ENCODE measurements at places on chromosomes 1 and 21.
A peak's percentile ranks its signal among the peaks of the same experiment; 100 is the strongest.

DNA sequence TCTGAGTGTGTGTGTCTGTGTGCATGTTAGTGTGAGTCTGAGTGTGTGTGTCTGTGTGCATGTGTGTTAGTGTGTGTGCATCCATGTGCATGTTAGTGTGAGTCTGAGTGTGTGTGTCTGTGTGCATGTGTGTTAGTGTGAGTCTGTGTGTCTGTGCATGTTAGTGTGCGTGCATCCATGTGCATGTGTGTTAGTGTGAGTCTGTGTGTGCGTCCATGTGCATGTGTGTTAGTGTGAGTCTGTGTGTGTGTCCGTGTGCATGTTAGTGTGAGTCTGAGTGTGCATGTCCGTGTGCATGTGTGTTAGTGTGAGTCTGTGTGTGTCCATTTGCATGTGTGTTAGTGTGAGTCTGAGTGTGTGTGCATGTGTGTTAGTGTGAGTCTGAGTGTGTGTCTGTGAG, 76.6 kb upstream of the ACTRT2 start:
- DNase-seq: no peak

GRCh38 chr21:39082656-39083376, 100.4 kb downstream of the PSMG1 start:
- DNase-seq: no peak

GRCh38 chr1:111801071-111801850, 45.6 kb downstream of the DDX20 start:
- DNase-seq: no peak

- DNase-seq: no peak
Measured at GRCh38 chr1:95957748-95958147, 723.7 kb downstream of the RWDD3 start.

DNA sequence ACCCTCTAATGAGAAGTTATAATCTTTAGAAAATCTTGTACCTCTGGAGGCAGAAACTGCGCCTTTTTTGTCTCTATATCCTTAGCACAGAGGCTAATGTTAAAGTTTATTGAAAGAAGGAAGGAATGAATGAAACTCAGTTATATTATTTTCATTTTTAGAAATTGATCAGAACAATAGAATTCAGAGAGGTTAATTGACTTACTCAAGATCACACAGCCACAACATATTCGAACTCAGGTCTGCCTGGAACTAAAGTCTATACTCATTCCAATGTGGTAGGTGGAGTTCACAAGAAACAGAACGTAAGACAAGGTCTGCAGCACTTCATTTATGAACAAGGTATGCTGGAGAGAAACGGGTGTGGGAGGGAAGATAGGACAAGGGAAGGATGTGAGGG, 23.0 kb upstream of the ITPKB start:
- no peak for DNase-seq

- no peak for DNase-seq
Measured at GRCh38 chr1:167443757-167444156, 74.6 kb downstream of the CD247 start.

GRCh38 chr21:40146216-40146837, 279.1 kb downstream of the PCP4 start:
- DNase-seq: no peak

GRCh38 chr1:234498448-234499118, 19.6 kb upstream of the TARBP1 start:
- DNase-seq: no peak

- DNase-seq: no peak
Measured at GRCh38 chr1:117537291-117537920, 68.4 kb upstream of the TENT5C start.

- DNase-seq: no peak
Measured at GRCh38 chr1:53662951-53663350, 76.0 kb downstream of the GLIS1 start.

GRCh38 chr21:38834725-38835124, 29.0 kb downstream of the ETS2 start:
- DNase-seq: no peak

DNA sequence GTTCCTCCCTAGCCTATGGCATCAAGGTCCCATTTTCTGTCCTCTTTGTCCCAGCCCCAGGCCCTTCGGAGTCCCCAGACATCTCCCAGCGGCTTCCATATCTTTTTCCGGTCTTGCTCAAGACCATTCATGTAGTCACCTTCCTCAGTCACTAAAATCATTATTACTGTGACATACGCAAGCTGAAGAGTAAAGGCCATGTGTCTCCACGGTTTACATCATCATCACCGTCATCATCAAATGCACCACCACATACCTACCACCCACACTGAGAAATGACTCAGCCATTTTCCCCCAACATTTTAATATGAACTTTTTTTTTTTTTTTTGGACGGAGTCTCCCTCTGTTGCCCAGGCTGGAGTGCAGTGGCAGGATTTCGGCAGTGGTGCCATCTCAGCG, 43.4 kb downstream of the FHAD1 start:
- DNase-seq: no peak

DNA sequence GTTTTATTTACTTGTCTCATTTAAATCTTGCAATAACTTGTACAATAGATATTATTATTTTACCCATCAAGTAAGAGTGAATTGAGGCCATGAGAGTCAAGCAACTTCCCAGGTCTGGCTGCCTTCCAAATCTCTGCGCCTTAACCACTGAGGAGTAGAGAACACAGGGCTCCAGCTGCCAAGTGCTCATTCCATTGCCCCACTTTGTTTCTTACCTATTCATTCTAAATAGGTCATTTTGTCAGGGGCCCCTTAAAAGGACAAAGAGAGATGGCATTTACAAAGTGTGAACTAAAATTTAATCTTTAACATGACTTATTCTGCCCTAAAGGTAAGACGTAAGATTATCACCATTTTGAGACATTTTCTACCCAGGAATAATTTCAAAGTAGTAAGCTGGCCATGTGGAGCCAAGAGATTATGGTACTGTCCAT, 3.5 kb downstream of the PPP1R15B start:
- no peak for DNase-seq

DNA sequence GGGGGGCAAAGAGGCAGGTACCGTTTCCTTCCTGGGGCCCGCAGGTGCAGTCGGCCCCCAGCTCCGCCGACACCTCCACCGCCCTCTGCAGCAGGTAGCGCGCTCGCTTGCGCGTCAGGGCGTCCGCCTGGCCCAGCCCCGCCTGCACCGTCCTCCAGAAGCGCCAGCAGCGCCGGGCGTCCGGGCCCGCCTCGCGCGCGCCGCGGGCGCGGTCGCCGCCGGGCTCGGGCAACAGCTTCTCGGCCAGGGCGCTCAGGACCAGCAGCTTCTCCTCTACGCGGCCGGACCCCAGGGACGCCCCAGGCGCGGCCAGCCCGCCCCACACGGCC, 863 bp downstream of the TARBP1 start:
- peak; percentile 46 for DNase-seq

DNA sequence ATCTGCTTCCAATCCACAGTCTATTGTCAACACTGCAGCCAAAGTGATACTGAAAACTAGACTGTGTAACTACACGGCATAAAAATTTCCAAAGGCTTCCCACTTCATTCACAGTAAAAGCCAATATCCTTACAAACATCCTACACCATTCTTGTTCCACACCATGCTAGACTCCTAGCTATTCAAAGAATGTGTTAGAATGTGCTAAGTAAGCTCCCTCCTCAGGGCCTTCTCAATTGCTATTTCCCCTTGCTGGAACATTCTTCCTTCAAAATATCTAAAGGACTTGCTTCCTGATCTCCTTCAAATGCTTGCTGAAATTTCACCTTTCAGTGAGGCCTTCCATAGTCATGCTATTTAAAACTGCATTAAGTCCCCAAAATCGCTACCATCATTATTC, 228.1 kb downstream of the AKT3 start:
- no peak for DNase-seq

DNA sequence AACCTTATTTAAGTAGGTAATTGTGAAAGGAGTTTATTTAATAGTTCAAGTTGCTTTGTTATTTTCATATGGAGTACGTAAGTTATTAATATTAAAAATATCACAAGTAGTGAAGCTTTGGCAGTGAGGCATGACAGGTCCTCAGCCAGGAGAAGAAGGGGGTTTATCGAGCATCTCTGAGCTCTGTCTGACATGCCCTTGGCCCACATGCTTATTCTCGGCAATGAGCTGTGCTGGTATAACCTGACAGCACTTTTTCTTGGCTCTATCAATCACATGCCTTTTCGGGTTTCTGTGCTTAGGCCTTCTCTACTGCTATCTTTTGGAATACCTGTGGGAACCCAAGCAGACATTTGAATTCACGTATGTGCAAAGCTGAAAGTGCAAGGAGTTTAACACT, 84.8 kb downstream of the OLFM3 start:
- no peak for DNase-seq

GRCh38 chr1:59444520-59444919, 147.6 kb downstream of the FGGY start:
- DNase-seq: no peak

GRCh38 chr1:243742819-243743218, 107.2 kb downstream of the AKT3 start:
- no peak for DNase-seq

DNA sequence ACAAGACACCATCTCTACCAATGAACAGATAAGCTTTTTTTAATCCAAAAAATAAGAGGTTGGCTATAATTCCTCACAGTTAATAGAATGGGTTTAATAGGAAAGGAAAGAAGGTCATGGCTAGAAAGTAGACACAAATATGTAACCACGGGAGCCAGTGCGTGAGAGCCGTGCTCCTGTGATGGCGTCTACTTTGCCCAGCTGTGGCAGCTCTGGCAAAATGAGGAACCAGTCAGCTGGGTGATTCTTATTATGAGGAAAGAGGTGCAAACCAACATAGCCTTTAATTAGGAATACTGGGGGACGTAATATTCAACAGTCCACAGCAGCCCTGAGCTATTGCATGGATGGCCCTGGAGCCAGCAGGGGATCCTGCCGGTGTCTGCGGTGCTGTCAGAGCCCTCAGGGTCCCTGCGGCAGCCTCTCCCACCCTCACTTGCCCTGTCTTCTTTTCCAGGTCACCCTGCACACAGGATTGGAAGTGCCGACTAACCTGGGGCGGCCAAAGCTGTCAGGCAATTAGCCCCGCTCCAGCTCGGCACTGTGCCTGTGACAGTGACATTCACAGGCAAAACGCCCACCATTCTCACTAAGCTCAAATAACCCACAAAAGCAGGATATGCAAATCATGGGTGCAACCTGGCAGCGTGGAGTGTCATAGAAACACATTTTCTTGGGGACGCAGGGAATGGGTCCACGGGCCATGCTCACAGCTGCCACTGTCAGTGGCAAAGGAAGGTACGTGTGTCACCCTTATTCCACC, 25.9 kb upstream of the GNPAT start:
- no peak for DNase-seq

DNA sequence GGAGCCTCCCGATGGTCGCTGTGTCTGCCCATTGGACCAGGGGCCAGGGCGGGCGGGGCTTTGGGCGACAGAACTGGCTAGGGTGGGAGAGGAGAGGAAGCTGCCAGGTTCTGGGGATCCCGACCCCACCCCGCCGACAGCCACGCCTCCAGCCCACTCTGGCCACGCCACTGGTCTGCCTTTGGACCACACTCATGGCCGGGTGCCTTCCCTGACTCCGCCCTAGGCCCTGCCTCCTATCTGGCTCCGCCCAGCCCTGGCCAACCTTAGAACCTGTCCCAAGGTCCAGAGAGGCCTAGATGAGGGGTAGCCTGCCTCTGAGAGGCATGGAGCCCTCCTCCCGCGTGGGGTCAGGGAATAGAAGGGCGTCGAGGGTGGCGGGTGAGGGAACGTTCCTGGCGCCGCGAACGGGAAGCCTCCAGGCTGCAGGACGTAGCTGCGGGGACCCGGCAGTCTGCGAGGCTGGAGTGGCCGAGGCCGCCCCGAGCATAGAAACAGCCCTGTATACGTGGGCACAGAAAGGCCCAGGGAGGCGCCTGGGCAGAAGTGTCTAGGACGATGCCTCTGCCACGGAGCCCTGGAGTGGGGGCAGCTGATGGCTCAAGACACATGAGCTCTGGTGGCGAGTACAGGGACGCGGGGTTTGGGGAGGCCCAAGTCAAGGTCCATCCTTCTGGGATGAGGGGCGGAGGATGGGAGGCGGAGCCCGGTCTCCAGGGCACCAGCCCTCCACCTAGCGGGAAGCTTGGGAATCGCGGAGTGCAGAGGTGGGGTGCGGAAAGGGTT, 11.5 kb upstream of the COL16A1 start:
- peak; percentile 84 for DNase-seq

DNA sequence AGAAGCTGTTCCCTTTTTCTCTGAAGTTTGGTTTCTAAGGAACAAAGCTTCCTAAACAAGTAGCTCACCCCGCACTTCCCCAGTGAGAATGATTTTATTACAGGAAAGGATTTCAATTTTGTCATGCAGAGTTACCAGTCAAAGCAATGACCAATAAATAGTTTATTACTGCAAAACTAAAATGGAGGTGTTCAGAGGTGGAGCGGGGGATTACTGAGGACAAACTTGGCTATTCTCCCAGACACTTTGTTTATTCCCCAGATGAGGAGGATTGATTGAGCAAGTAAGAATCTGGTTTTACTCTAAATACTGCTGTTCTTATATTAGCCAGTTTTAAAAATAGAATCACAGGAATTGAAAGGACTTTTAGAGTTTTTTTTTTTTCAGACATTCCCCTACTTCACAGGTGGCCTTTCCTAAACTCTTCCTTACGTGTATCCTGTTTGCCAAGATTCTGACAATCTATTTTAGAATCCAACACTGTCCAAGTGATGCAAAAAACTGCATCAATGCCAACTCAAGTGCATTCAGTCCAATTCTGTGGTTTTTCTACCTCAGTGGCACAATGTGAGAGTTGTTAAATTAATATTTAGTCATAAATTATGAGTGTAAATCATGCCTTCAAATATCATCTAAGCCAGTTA, 136.1 kb downstream of the TNFSF18 start:
- DNase-seq: no peak

GRCh38 chr1:94398356-94398755, 19.8 kb upstream of the ABCD3 start:
- no peak for DNase-seq

GRCh38 chr1:40344597-40344996, 27.5 kb upstream of the COL9A2 start:
- DNase-seq: no peak

- no peak for DNase-seq
Measured at GRCh38 chr1:4124631-4125145, 224.6 kb upstream of the C1orf174 start.

DNA sequence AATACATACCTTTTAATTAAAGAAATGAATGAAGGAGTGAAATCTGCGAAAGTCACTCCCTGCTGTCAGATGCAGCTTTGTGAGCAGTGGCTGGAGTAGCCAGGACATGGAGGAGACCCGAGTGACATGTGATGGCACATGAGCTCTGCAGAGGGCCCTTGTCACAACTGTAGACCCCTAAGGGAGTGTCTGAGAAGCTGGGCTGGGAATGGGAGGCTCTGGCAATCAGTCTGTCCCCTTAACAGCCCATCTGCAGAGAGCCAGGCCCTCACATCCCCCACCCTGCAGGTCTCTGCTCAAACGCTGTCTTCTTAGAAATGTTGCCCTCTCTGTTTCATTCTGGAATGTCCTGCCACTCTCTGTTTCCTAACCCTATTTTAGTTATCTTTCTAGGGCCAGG, 124.3 kb downstream of the HMGB4 start:
- DNase-seq: no peak

GRCh38 chr1:55443175-55443915, 228.2 kb upstream of the USP24 start:
- DNase-seq: no peak

DNA sequence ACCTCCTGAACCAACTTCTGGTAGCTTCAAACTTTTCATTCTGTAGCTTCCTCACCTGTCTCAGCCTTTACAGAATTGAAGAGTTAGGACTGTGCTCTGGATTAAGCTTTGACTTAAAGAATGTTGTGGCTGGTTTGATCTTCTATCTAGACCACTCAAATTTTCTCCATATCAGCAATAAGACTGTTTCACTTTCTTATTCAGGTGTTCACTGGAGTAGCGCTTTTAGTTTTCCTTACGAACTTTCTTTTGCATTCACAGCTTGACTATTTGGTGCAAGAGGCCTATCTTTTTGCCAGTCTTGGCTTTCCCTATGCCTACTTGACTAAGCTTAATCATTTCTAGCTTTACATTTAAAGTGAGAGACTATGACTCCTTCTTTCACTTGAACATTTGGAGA, 31.5 kb downstream of the FGGY start:
- DNase-seq: no peak

Data from NCI-H1930 (cell line).